Activated naive CD4-positive, alpha-beta T cell treated with anti-CD3 and anti-CD28 coated beads for 36 hours (primary cell): ENCODE measurements at places on chromosomes 16 and 17. TPM values are rescaled to one million over a fixed set of nuclear protein-coding genes. Genes with fewer than 3 reads are reported as not detected.

The CAMKK1 gene
- 2.4 TPM for total RNA-seq

The SBK1 gene
- total RNA-seq: 3.4 TPM

The FOXC2 gene
- total RNA-seq: not detected

The RAPGEFL1 gene
- 3.1 TPM for total RNA-seq

The SLC38A8 gene
- total RNA-seq: not detected

The HBA1 gene
- not detected for total RNA-seq

The SHCBP1 gene
- 45.0 TPM for total RNA-seq

The SNAI3 gene
- total RNA-seq: 3.0 TPM

The KRT9 gene
- not detected for total RNA-seq

The TBC1D3 gene
- total RNA-seq: not detected

The SCIMP gene
- total RNA-seq: not detected

The ANKRD40CL gene
- total RNA-seq: not detected

The NAA38 gene
- total RNA-seq: 75.0 TPM

The SLFN12 gene
- 5.6 TPM for total RNA-seq

The KRTAP9-3 gene
- total RNA-seq: not detected

The CCL11 gene
- total RNA-seq: not detected

The WRAP53 gene
- 14.7 TPM for total RNA-seq

The TEX14 gene
- 0.20 TPM for total RNA-seq

The EFNB3 gene
- not detected for total RNA-seq

The TLCD2 gene
- total RNA-seq: 0.05 TPM

The TRPV3 gene
- 0.77 TPM for total RNA-seq

The PLCG2 gene
- 13.4 TPM for total RNA-seq

The OR1D2 gene
- total RNA-seq: not detected

The CDH3 gene
- 23.3 TPM for total RNA-seq

The PHKB gene
- 22.5 TPM for total RNA-seq

The SNF8 gene
- 96.3 TPM for total RNA-seq

The MYH11 gene
- total RNA-seq: not detected

The FOXL1 gene
- not detected for total RNA-seq

The LRRC37A2 gene
- total RNA-seq: 12.2 TPM

The CRAMP1 gene
- 11.3 TPM for total RNA-seq

The KRT39 gene
- total RNA-seq: not detected

The SOCS7 gene
- total RNA-seq: 22.1 TPM

The KRT31 gene
- total RNA-seq: not detected

The ZNRF1 gene
- 35.3 TPM for total RNA-seq

The CCDC154 gene
- 1.8 TPM for total RNA-seq

The APOH gene
- not detected for total RNA-seq

The ADGRG3 gene
- 0.14 TPM for total RNA-seq

The MYH13 gene
- not detected for total RNA-seq

The MMP15 gene
- total RNA-seq: 0.12 TPM

The PRAC1 gene
- total RNA-seq: not detected

The FSCN2 gene
- total RNA-seq: not detected

The PRAC2 gene
- total RNA-seq: not detected

The TNFRSF12A gene
- total RNA-seq: 0.96 TPM

The CES3 gene
- total RNA-seq: 0.17 TPM

The SRCIN1 gene
- 0.94 TPM for total RNA-seq

The SSTR5 gene
- total RNA-seq: not detected
